ENCODE measurements at places on chromosomes 4 and X. TPM values are rescaled to one million over a fixed set of nuclear protein-coding genes. Genes with fewer than 3 reads are reported as not detected.

TRPC3 gene
- 0.85 TPM for total RNA-seq

DNA sequence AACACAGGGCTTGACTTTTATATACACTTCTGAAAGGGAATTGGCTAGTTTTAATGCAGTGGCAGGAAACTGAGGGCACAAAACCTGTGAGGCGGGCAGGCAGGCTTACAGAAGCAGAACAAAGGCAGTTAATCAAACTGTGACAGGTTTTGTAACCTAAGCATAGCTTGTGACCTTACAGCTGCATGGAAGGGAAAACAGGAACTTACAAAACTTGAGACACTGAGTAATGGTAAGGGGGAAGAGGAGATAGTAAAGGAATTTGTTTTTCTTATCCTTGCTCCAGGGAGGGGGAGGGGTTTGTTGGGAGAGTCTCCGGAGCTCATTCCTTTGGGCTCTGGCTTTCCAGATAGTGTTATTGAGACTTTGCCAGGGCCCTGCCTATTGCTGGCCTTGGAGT lies 55.6 kb downstream of the SLITRK4 start:
- DNase-seq = no peak

DNA sequence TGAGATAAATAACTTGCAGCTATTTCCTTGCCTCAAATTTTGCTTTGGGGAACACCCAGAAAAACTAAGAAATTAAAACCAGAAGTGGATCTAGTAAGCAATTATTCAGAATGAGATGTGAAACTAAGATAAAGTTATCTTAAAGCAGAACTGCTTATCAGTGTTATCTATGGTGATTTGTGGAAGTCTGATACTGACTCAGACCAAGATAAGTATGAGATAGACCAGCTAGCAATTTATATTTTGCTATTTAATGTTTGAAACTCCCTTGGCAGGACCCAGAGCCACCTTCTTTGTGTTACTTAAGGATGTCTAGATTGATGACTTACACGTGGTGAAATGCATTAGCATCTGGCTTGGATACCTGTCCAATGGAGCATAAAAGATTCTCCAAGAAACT lies 368.1 kb downstream of the EPHA5 start:
- no peak for DNase-seq

- DNase-seq = no peak
Measured at GRCh38 chrX:10187421-10187820, 30.6 kb downstream of the CLCN4 start.

DNA sequence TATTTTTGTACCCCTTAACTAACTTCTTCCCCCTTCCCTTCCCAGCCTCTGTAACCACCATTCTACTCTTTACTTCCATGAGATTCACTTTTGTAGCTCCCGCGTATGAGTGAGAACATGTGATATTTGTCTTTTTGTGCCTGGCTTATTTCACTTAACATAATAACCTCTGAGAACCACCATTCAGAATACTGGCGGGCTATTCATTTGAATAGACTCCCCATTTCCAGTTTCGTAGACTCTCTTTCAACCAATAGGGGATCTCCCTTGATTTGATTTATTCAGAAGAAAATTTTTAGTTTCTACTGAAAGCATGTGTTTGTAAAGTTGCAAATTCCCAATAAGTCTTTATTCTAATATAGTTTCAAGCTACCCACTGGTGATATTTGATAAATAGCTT lies 117.2 kb downstream of the GATB start:
- no peak for DNase-seq

DNA sequence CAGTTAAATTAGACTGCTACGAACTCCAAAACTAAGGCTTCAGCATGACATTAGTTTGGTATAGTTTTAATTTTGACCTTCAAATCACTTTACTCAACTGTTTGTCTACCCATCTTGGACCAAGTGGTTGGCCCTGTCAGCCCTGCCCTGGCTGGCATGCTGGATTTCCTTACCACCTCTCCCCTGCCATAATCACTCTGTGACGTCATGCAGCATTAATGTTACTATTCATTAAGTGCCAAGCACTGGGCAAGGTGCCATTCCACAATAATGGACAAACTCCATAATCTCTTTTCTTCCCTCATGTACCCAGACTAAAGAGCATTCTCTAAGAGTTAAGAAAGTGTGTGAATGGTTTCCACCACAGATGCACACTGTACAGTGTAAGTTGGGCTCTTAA lies 277.0 kb upstream of the INTU start:
- no peak for DNase-seq

- no peak for DNase-seq
Measured at GRCh38 chr4:119692001-119692400, 63.4 kb upstream of the PDE5A start.

DNA sequence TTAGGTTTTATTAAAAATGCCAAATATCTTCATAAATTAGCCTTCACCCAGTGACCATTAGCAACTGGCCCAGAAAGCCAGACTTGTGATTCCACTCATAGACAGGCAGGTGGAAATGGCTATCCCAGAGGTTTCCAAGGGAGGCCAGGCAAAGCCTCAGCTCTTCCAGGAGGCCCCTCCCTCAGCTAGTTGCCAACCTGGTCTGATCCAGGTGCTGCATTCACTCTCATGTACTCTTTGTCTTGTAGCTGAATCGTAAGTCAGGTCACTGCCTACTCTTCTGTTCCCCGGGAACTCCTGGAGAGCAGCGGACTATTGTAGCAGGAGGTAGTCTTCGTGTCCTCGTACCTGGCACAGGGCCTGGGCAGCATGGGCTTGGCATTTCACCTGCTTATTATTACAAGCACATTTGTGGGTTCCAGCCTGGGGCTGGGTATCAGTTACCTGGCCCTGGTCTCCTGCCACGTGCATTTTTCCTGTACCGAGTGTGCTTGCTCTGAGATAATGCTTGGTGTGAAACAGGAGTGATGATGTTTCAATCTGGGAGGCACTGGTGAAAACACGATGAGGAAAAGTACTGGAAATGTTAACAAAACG lies 101.6 kb downstream of the FAM193A start:
- DNase-seq = no peak
